ENCODE measurements at places on chromosomes 7 and 10.

- DNase-seq, result no peak
Measured at GRCh38 chr10:14757394-14757793, 17.3 kb downstream of the FAM107B start.

DNA sequence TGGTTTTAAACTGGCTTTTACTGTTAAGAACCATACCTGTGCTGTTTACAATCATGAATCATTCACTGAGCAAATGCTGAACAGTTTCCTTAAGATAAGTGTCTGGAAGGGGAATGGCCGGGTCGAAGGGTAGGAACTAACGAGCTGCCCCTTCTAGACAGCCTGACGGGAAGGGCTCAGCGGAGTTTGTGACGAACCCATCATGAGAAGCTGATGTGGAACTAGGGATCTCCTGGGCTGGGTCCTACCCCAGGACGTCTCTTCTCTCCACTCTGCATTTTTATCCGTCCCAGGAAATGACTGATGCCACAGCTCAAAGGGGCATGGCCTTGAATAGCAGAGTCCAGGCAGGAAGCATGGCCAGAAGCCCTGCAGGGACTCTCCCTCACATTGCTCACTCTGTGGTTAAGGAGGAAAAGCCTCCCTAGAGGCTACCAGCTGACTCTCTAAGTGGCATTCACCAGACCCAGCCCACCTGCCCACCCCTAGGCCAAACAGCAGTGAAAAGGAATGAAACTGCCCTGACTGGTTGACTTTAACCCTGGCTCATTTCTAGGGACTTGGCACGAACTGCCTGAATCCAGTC lies 112.0 kb downstream of the PFKFB3 start:
- DNase-seq, result no peak

- no peak for DNase-seq
Measured at GRCh38 chr7:105268511-105269392, 120.0 kb downstream of the SRPK2 start.

- no peak for DNase-seq
Measured at GRCh38 chr10:29452546-29452945, 163.7 kb downstream of the LYZL1 start.

DNA sequence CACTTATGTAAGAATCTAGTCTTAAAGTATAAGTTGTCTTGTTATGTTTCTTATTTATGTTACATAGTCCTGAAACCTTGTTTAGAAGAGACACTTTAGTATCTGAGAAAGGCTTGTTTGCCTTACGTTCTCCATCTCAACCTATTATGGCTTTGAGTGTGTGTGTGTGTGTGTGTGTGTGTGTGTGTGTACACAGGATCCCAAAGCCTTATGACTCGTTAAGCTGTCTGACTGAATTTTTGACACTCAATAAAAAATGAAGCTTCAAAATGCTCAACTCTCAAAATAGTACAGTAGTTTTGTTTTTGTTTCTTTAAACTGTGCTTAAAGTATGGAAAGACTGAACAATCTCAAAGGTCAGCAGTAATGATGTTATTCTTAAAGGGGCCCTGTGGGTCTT lies 18.0 kb downstream of the CALU start:
- DNase-seq, result no peak

- no peak for DNase-seq
Measured at GRCh38 chr10:107502229-107502985, 337.9 kb upstream of the SORCS1 start.

DNA sequence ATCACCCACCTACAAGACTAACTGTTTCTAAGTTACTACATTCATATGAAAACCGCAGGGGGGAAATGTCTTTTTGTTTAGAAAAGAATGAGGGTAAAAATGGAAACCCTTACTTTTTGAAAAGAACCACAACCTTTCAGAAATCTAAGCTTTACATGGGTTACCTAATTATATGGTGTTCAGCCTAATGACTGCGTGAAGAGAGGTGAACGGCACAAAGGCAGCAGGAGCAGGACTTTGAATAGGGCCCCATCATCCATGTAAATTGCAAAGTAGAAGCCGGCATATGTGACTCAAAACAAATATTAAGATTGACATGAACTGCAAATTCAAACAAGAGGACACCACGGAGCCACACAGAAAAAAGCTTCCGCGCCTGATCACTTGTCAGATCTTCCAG lies 25.1 kb downstream of the NEBL start:
- no peak for DNase-seq

- DNase-seq, result no peak
Measured at GRCh38 chr7:96308253-96308949, 13.5 kb downstream of the SLC25A13 start.

DNA sequence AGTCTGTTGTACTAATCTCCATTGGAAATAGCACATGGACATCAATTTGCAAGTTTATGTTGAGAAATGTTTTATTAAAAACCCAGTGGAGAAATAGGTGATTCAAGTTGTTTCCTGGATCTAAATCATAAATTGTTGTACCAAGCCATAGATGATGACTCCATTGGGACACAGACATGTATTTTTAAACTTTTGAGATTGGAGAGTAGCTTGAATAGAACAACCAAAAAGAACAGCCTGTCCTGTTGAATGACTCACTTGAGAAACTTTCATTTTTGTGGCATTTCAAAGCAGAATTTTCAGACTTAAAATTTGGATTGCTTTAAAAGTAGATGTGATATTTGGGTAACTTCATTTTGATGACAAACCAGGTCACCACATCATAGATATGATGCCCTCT lies 197.5 kb downstream of the GPAM start:
- no peak for DNase-seq

- DNase-seq, result no peak
Measured at GRCh38 chr7:83451501-83452045, 197.4 kb downstream of the SEMA3E start.

- DNase-seq, result no peak
Measured at GRCh38 chr10:25999295-25999981, 65.4 kb downstream of the MYO3A start.

DNA sequence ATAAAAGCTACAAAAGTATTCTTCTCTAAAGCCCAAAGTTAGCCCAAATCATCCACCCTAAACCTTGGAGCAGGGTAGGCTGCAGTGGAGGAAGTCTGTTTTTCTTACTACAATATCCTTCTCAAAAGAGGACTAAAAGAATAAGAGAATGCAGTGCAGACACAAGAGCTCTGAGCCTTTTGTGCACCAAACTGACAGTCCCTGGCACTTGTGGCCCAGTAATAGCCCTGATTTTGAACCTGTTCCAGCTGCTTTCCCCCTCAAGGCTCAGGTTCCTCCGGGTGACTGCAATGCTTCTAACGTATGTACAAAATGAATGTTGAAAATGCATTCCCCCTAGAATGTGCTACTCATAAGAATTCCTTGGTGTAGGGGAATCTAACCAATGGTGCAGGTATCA lies 154.4 kb downstream of the JAZF1 start:
- no peak for DNase-seq

DNA sequence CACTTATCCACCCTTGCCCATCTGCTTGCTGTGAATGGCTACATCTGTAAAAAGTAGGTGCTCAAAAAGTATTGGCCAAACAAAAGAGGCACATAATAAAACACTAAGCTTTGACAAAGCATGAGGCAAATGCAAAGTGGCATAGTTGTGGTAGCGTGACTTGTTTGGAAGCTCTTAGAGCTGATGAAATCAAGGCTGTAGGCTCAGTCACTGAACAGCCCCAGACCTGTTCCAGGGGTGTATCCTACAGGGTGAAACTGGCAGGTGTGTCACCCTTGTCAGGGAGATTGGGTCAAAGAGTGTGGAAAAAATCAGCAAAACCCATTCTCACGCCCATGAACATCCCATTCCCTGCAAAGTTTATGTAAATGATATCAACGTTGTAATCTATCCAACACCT lies 427.4 kb downstream of the PLXNA4 start:
- no peak for DNase-seq

- no peak for DNase-seq
Measured at GRCh38 chr10:59374916-59375315, 12.6 kb upstream of the FAM13C start.

DNA sequence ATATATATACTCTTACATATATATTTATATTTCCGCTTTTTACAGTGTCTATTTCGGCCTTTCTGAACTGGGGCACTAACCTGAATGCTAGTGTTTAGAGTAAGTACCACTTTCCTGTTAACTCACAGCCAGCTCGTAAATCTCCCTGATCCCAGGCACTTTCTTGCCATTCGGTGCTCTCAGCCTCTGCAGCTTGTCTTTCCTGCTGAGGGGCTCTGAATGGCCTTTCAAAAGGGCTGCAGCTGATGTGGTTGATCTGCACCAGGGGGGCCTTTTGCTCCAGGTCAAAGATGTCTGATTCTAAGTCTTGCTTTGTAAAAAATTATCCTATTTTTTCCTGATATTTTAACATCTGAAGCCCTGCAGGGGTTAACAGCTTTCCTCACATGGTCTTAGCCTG lies 25.5 kb upstream of the HPS1 start:
- DNase-seq, result no peak

DNA sequence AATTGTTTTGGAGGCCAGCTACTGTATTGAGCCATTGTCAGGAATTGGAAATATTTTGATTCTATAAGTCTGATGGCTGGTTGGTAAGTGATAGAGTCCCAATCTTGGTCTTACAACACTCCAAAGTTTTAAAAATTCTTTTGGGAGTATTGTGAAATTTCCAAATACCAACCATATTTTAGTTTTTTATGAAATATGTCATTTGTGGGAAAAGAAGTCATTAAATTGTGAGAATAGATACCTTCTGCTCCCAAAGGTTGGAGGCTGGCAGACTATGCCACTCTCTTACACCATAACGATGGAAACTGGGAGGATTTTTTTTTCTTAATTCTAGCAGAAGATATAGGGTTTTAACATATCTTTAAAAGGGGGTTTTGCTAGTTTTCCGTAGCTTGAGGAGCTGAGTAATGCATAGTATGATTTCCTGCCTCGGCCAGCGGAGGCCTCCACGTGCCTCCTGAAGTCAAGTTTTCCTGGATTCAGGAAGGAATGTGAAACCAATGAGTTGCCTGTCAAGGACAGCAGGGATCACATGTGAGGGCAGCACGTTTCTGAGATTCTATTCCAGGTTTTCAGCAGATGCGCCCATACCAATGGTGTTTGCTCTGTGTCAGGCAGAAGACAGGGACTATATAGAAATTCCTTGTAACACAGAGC lies 92.2 kb upstream of the LAMB4 start:
- no peak for DNase-seq

- no peak for DNase-seq
Measured at GRCh38 chr7:121945066-121945465, 72.1 kb downstream of the PTPRZ1 start.

- no peak for DNase-seq
Measured at GRCh38 chr10:3955955-3956617, 171.1 kb upstream of the KLF6 start.

DNA sequence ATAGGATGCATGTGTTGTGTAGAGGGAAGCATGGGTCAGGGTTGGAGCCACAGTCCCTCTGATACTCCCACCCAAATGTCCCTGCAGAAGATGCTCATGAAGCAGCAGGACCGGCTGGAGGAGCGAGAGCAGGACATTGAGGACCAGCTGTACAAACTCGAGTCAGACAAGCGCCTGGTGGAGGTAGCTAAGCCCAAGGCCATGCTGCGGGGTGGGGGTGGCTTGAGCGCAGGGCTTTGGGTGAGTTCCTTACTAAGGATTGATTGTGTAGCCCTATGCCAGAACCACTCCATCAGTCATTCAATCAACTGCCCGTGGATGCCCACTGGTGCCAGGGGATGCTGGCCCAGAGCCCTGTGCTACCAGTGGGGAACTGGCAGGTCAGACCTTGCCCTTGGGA lies 10.3 kb downstream of the TRIM8 start:
- DNase-seq, result peak; percentile 43

- no peak for DNase-seq
Measured at GRCh38 chr7:78218051-78218450, 419.5 kb downstream of the PHTF2 start.

GRCh38 chr7:143345428-143345900 lies 17.0 kb downstream of the FAM131B start:
- DNase-seq, result peak; percentile 30

- DNase-seq, result no peak
Measured at GRCh38 chr7:70571961-70572360, 560.0 kb upstream of the GALNT17 start.

GRCh38 chr10:22365233-22365632 lies 19.9 kb downstream of the SPAG6 start:
- no peak for DNase-seq

DNA sequence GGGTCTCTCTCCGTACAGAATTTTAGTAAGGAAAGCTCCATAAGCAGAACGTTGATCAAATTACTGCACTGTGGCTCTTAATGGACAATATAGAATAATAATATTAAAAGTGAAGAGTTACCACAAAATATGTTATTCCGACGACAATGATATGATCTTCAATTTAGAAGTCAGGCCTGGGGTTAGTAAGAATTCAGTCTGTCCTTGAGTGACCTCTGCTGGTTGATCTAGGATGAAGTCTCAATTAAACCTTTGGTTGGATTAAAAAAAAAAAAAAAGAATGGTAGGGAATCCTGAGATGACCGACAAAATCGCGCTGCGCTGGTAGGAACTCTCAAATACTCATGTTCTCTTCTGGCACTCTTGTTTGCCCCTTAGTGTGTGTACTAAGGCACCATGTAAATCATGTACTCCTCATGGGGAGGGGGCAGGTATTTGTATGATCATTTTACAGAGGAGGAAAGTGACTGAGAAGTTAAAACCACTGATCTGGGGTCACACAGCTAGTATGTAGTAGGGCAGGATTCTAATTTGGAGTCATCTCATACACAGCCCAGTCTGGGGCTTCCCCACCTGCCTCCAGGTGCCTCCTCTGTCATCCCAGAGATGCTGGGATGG lies 161.3 kb upstream of the NPVF start:
- DNase-seq, result no peak

DNA sequence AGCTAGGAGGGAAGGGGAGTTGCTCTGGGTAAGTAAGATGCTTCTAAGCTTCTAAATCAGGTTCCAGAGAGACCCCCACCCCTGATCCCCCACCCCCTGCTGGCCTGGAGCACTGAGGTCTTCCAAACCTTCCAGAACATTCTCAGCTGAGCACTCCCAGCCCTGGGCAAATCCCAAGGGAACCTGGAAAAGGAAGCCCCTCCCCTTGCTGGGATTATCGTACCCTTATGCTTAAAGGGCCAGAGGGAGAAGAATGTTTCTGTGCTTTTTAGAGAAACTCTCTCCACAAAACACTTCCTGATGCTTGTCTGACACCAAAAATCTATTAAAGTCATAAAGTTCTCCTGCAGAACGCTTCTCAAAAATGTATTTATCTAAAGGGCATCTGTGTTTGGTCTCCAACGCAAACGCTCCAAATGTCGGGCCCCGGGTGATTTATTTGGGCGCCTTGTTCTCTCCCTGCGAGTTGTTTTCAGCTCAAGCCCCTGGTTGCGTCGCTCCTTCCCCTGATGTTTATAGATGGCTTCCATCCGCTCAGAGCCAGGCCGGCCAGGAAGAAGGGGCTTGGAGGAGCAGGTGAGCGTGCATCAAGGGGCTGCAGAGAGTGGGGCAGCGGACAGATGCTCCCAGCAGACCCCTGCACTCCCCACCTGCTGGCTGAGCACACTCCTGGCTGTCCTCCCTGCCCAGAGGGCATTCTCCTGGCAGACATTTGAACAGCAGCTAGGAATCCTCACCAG lies 8.2 kb upstream of the RET start:
- no peak for DNase-seq

All from psoas muscle (tissue), 8 donors.